T-helper 1 cell (primary cell): ENCODE measurements at places on chromosomes 5 and 9.

GRCh38 chr9:114902786-114903524, 27.4 kb downstream of the TNFSF8 start:
- DNase-seq, result peak; percentile 49

DNA sequence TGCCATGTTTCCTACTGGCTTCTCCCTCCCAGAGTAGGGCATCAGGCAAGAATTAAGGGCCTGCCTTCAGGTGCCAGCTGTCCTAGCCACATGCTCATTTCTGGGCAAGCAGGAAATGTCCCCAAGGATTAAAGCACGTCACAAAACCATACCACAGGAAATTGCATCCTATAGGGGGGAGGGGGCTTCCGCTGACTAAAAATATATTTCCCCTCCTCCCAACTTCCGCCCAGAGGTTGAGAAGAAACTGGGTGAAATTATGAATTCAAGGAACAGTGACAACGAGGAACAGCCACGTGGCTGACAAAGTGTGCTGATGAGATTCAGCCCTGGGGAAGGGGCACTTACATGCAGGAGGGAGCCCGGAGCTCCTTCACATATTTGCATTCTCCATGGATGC, 4.1 kb downstream of the HBEGF start:
- no peak for DNase-seq

- DNase-seq, result no peak
Observed at GRCh38 chr5:98455665-98456064, 317.8 kb upstream of the RGMB start.

GRCh38 chr9:88828492-88828974, 162.7 kb upstream of the S1PR3 start:
- no peak for DNase-seq

GRCh38 chr5:175680463-175680862, 22.6 kb downstream of the HRH2 start:
- no peak for DNase-seq

GRCh38 chr5:76930083-76930482, 22.8 kb upstream of the CRHBP start:
- no peak for DNase-seq

DNA sequence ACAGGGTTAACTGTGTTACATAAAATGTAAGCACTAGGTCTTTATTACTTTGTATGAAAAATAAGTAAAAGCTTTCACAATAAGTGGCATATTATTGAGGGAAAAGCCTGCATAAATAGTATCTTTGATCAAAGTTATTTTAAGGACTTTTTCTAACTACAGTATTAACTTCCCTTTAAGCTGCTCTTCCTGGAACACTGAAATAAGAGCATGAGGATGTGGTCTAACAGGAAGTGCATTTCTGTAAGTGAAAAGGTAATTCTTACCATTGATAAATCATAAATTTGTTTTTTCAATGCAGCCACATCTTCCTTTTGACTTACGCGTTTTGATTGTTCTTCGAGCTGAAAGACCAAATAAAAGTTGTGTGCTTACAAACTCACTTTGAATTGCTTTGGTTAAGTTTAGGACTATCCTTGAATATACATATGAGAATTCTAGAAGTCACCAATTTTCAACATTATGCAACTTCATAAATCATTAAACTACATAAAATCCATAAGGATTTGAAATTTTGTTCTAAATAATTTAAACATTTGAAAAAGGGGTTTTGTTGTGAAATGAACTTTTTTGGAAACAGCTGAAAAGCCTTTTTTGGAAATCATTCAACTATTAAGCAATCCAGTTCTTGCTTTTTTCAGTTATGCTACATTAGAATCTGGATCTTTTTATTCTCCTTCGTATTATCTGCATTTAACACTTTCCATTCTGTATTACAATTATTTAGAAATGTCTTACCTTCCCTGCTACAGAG, 50.6 kb downstream of the RASEF start:
- no peak for DNase-seq

DNA sequence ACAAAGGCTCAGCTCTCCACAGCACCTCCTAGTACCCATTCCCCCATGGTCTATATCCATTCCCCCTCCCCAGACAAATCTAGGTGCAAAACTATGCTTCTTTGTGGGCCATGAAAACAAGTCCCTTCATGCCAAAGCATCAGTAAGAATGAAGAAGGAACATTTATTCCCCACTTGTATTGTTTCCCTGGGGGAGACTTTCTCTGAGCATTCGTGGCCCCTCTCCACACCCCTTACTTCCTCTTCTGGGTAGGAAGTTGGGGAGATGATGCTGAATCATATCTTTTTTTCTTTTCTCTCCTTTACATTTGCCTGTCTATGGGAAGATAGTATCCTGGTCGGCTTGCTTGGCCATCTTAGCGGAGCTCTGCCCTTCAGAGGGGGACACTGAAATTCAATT, 246.8 kb downstream of the NSG2 start:
- no peak for DNase-seq

DNA sequence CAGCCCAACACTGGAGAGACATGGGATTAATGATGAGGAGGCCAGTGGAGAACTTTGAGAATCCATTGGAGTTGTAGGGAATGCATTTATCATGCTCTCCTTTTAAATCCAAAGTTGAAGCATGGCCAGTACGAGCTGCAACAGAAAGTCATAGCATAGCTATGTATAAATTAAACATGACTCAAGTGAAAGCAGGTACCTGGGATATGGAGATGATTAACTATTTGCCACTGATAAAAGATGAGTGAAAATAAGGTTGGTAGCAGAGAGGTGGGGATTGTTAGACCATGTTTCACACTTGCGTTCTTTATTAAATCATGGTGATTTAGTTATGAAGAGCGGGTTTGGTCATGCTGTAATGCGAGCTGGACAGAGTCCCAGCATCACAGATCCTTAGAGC, 189.6 kb downstream of the ARHGEF28 start:
- DNase-seq, result no peak

GRCh38 chr9:72271613-72272478, 93.2 kb downstream of the ZFAND5 start:
- peak; percentile 41 for DNase-seq

GRCh38 chr5:134554319-134555222, 29.1 kb downstream of the JADE2 start:
- DNase-seq, result peak; percentile 48

- DNase-seq, result no peak
Observed at GRCh38 chr9:37970301-37971107, 66.6 kb upstream of the SLC25A51 start.

GRCh38 chr9:96509026-96509425, 59.1 kb downstream of the HABP4 start:
- DNase-seq, result no peak

- DNase-seq, result no peak
Observed at GRCh38 chr5:52783226-52783959, 4.3 kb upstream of the ITGA1 start.

- DNase-seq, result no peak
Observed at GRCh38 chr9:113350107-113350661, 843 bp downstream of the BSPRY start.

DNA sequence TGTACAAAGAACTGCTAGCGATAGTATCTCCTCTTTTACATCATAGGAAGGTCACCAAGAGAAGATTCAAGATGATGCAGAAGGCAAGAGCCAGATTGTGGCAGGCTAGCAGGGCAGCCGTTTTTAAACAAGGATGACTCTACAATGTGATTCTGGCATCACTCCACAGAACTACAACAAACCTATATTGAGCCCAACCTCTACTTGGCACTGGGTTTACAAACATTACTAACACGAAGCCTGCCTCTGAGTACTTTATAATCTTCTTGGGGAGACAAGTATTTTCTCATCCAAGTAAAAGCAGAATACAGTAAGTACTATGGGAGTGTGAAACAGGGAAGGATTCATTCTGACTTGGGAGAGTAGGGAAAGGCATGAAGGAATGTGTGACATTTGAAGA, 448.6 kb downstream of the ZNF608 start:
- DNase-seq, result no peak

GRCh38 chr5:132065351-132065937, 5.0 kb downstream of the IL3 start:
- DNase-seq, result peak; percentile 19

DNA sequence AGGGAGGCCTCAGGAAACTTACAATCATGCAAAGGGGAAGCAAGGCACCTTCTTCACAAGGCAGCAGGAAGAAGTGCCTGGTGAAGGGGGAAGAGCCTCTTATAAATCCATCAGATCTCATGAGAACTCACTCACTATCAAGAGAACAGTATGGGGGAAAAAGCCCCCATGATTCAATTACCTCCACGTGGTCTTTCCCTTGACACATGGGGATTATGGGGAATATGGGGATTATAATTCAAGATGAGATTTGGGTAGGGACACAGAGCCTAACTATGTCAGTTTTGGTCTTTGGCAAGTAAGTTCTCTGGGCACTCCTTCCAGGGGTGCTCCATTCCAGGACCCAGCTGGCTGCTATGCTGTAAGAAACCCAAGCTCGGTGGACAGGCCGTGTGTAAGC, 275.3 kb upstream of the TUT7 start:
- DNase-seq, result no peak

DNA sequence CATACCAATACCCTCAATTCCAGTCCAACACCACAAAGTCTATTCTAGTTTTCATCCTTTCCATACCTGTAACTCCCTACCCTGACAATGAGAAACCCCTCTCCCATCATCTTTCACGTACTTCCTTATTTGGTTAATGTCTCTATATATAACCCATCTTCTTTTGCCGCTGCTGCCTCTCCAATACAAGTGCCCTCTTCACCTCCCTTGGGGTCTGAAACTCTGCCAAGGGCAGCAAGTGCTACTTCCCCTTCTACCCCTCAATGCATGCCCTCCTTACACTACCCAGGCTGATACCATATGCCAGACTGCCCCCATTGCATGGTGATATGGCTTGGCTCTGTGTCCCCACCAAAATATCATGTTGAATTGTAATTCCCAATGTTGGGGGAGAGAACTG, 24.4 kb upstream of the SMIM15 start:
- no peak for DNase-seq

DNA sequence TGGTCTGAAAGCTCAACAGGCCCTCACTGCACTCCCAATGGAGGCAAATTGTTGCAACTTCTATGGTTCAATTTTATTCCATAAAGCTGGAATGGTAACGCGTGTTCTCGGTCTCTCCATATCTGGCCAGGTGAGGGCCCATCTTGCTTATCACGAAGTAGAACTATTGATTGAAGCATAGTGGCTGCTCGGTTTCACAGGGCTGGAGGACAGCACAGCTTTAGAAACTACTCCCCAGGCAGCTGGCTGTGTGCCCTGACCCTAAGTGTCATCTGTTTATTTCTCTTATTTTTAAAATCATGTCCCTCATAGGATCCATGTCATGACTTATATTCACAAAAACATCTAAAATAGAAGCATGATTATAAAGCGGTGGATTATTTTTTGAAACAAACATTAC, 223.4 kb downstream of the NPR3 start:
- no peak for DNase-seq
